ENCODE measurements at places on chromosomes 16 and 17.

DNA sequence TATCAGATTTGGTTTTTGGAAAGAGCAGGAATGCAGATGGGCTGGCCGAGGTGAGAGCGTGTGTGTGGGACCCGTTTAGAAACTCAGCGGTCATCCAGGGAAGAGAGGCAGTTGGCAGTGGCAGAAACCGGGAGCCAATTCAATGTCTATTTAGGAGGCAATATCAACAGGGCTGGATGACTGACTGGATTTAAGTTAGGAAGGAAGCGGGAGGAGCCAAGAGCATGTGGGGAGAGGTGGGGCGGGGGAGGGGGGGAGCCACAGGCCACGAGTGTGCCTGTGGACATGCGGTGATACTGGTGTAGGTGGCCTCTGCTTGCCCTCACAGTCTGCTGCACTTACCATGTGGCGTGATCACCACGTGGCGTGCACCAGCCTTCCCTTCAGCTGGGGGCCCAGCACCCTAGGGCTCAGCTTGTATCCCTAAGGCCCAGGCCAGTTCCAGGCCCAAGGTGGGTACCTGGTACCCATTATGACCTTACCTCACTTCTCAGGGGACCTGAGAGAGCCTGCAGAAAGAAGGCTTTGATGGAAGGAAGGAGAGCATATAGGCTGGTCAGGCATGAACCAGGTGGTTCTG, 10.8 kb upstream of the TPPP3 start:
- no peak for DNase-seq

GRCh38 chr16:25155553-25156460, 44.3 kb downstream of the LCMT1 start:
- DNase-seq = peak; percentile 50

- no peak for DNase-seq
Observed at GRCh38 chr16:87149051-87149450, 168.1 kb downstream of the C16orf95 start.

- DNase-seq = no peak
Observed at GRCh38 chr17:56792267-56792666, 41.5 kb downstream of the C17orf67 start.

DNA sequence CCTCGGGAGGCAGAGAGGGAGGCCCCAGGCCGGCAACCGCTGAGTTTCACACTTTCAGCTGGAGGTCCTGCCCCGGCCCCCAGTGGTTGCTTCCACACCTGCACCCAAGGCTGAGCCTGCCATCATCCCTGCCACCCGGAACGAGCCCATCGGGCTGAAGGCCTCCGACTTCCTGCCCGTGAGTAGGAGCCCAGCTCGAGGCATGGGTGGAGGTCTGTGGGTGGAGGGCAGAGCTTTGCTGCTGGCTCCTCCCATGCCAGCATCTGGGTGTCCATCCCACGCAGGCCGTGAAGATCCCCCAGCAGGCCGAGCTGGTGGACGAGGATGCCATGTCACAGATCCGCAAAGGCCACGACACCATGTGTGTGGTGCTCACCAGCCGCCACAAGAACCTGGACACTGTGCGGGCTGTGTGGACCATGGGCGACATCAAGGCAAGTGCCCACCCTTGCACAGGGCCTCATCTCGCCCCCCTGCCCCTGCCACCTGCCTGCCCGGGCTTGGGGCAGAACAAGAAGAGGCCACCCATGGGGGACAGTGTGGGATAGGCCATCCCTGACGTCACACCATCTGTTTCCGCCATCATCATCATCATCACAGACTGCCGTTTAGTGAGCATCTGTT, 19.6 kb downstream of the KATNB1 start:
- no peak for DNase-seq

- no peak for DNase-seq
Observed at GRCh38 chr17:545156-545555, 169.5 kb downstream of the VPS53 start.

DNA sequence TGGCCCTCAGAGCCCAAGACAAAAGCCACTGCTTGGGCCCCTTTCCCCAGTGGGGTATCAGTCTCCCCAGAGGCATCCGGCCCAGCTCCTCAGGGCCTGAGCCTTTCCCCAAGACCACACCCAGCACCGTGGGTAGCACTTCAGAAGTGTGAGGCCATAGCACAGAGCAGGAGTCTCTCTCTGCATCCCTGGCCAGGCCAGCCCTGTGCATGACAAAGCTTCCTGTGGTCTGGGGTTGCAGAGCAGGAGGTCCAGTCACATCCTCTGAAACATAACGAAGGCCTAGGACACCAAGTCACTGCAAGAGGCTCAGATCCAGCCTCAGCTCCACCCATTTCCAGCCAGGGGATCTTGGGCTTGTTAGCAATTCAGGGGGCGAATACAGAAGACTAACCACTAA, 56.8 kb upstream of the ZNF423 start:
- DNase-seq = no peak
